ENCODE measurements at places on chromosomes 5 and 9.

GRCh38 chr5:178287791-178288105, 55.1 kb upstream of the PHYKPL start:
- no peak for DNase-seq

GRCh38 chr5:32144378-32145207, 29.5 kb downstream of the GOLPH3 start:
- DNase-seq, result peak; percentile 21

GRCh38 chr5:76379316-76379715, 23.8 kb upstream of the IQGAP2 start:
- no peak for DNase-seq

DNA sequence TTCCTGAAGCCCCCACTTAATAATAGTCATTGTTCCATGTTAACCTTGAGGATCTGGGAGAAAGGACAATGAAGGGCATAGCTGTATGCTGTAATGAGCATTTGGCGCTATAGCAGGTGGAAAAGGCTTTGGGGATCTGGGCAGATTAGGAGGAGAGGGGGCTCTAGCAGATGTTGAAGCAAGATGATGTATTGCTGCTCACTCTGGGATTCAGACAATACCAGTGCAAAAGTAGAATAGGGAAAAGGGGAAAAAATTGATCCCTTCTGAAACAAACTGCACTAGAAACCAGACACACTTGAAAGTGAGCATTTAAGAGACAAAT, 575.3 kb upstream of the MEF2C start:
- DNase-seq, result no peak

GRCh38 chr5:179321206-179321987, 23.9 kb downstream of the ADAMTS2 start:
- DNase-seq, result no peak

DNA sequence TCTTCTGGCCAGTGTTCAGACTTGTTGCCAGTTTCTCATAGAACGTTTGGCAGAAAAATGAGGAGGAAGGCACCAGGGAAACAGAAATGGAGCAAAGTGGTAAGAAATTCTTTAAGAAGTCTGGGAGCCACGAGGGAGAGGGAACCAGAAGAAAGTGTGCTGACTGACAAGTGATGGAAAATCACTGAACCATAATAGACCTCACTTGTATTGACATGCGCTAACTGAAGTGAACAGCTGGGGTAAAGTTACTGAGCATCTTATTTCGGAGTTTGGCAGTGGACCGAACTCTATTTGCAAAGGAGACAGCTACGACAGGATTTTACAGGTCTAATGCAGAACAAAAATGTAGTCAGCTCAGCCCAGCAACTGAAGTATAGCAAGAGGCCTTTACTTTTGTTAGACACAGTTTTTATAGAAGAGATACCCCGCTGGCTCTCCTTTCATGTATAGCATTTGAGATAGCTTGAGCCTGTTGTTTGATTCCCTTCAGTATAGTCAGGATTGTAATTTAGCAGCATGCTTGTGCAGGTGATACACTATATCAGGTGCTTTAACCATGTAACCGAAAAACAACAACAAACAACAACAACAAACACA, 53.6 kb downstream of the HMHB1 start:
- peak; percentile 23 for DNase-seq

- DNase-seq, result no peak
These were observed 10.7 kb downstream of the SLC25A25 start for GRCh38 chr9:128078504-128079434.

GRCh38 chr5:17799521-17799920, 165.3 kb downstream of the TAF11L14 start:
- DNase-seq, result no peak

DNA sequence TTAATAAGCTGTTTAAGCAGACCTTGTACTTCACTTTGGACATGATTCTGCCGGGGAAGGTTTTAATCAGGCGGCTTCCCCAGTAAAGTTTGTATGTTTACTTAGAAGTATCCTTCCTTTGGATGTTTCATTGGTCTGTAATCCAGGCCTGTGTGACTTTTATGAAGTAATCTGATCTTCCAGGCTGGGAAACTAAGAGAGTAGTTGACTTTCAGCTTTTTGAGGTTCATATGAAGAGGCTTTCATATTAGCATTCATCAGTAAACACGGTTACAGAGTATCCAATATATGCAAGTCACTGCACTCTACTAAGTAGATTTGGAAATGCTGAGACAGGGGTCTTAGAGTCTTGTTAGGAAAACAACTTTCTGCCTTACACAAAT, 1.1 kb downstream of the DNAJC21 start:
- DNase-seq, result peak; percentile 8

DNA sequence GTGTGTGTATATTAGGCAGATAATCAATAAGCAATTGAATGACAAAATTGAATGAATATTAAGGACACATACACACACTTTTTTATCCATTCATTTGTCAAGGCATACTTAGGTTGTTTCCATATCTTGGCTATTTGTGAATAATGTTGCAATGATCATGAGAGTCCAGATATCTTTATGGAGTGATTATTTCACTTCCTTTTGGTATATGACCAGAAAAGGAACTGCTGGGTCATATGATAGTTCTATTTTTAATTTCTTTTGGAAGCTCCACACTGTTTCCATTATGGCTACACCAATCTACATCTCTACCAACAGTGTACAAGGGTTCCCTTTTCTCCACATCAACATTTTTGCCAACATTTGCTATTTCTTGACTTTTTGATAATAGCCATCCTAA, 137.7 kb upstream of the PAPPA start:
- no peak for DNase-seq

- no peak for DNase-seq
These were observed 647 bp upstream of the ADAMTSL2 start for GRCh38 chr9:133533857-133534256.

- no peak for DNase-seq
These were observed 39.4 kb upstream of the CTSV start for GRCh38 chr9:97078362-97078761.

GRCh38 chr9:91328186-91328585, 33.5 kb downstream of the AUH start:
- no peak for DNase-seq

- DNase-seq, result peak; percentile 59
These were observed 109.9 kb downstream of the EDIL3 start for GRCh38 chr5:84274585-84275468.

DNA sequence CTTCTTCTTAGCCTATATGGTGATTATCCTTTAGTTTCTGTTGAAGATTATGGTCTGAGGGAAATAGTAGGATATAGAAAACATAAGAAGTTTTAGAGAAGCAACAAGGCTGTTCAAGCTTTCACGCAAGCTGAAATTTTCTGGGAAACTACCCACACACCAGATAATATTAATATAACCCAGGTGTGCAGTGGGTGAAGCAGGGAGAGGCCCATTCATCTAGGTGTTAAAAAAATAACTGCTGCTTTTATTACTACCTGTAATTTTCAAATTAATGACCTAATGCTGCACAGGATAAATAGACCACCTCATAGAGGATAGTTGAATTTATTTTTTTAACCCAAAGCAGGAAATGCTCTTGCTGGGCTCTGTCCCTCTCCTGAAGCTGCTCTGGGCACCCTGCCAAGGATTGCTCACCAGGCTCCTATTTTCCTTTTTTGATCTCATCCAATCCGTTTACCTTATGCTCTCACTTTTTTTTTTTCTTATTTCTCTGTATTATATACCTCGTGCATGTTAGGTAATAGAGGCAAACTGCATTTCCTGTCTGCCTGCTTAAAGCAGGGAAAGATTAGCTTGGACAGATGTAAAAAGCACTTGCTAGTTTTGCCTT, 124.3 kb upstream of the SLC12A2 start:
- peak; percentile 82 for DNase-seq

- no peak for DNase-seq
These were observed 140.1 kb downstream of the MTX3 start for GRCh38 chr5:79850941-79851340.

DNA sequence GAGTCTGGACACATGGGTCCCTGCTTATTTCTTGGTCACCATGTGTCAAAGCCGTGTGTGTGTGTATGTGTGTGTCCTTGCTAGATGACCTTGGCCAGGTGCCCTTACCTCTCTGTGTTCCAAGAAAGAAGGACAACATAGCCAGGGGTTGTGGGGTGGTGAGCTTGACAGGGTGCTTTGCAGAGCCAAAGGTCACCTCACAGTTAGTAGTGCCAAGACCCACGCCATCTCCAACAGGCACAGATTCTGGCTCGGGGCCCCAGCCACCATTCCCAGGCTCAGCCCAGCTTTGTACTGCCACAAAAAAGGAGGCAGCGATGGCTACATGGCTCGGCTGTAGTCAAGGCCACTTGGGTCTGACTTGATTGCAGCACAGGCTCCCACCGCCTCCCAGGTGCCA, 39.5 kb downstream of the CXXC5 start:
- no peak for DNase-seq

GRCh38 chr5:14741801-14742440, 77.4 kb downstream of the OTULIN start:
- no peak for DNase-seq

DNA sequence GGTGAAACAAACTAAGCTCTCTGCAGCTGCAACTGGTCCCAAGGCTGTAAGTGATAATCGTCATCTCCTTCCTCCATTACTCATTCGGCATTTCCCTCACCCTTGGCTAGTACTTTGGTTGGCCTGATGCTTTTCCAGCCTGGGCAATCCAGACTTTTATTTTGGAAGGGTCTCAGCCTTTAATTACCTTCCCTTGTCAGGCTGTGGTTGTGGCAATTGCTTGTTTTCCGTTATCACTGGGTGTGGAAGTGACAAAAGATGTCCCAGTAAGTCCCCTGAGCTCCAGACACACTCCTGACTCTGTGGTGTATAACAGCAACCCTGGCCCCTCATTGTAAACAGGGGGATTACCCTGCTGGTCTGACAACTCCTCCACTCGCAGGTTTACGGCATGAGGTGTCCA, 6.3 kb upstream of the FAF2 start:
- DNase-seq, result no peak

DNA sequence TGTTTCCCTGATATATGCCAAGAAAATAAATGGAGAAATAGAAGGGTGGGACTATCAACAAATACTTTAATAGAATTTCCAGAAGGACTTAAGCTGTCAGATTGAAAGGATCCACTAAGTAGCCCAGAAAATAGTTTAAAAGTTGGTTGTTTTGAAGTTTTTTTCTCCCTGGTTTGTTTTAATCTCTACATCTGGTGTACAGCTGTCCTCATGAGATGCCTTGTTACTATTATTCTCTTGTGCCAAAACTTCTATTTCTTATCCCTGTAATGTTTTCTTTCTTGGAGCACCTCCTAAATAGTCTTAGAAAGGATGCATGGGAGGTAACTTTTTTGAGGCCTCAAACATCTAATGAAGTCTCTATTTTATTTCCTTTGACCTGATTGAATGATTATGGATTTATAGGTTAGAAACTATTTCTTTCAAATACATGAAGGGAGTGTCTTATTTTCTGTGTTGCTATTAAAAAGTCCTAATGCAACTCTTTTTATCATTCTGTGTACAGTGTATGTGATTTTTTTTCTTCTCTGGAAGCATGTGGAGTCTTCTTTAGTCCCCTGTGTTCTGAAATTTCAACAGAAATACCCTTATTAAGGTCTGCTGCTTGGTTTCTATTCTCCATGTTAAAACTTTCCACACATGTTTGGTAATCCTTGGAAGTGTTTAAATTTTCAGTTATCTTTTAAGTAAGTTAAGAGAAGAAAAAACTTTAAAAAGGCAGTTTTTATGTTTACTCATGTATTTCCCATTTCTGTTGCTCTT, 140.0 kb upstream of the CDKN2B start:
- DNase-seq, result no peak

- peak; percentile 80 for DNase-seq
These were observed 92.0 kb upstream of the DNAH5 start for GRCh38 chr5:14036514-14036913.

- no peak for DNase-seq
These were observed 114.6 kb upstream of the SPOCK1 start for GRCh38 chr5:137613554-137614265.

DNA sequence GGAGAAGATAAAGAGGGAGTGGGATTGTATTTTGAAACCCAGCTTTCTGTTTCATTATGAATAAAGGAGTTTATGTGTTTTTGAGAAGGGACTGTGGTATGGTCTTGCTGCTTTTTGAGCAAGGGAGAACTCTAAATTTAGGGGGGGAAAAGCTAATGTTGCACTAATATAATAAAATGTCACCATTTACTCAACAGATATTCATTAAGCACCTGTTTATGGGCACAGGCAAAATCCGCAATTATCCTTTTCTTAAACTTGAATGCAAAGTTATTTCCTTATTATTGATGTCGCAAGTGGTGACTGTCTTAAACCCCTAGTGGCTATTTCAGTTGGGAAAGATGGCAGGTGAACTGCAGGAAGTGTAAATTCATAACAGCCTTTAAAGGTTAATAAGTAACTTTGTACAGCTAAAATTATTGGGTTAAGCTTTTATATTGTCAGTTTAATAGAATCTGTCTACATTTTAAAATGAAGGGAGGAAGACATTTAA, 1.5 kb downstream of the CDC42SE2 start:
- DNase-seq, result peak; percentile 38

- DNase-seq, result peak; percentile 50
These were observed 835 bp downstream of the SRA1 start for GRCh38 chr5:140556438-140556837.

- DNase-seq, result no peak
These were observed 162.7 kb downstream of the C9orf50 start for GRCh38 chr9:129458155-129458661.

GRCh38 chr5:87360132-87360531, 52.6 kb downstream of the CCNH start:
- no peak for DNase-seq

DNA sequence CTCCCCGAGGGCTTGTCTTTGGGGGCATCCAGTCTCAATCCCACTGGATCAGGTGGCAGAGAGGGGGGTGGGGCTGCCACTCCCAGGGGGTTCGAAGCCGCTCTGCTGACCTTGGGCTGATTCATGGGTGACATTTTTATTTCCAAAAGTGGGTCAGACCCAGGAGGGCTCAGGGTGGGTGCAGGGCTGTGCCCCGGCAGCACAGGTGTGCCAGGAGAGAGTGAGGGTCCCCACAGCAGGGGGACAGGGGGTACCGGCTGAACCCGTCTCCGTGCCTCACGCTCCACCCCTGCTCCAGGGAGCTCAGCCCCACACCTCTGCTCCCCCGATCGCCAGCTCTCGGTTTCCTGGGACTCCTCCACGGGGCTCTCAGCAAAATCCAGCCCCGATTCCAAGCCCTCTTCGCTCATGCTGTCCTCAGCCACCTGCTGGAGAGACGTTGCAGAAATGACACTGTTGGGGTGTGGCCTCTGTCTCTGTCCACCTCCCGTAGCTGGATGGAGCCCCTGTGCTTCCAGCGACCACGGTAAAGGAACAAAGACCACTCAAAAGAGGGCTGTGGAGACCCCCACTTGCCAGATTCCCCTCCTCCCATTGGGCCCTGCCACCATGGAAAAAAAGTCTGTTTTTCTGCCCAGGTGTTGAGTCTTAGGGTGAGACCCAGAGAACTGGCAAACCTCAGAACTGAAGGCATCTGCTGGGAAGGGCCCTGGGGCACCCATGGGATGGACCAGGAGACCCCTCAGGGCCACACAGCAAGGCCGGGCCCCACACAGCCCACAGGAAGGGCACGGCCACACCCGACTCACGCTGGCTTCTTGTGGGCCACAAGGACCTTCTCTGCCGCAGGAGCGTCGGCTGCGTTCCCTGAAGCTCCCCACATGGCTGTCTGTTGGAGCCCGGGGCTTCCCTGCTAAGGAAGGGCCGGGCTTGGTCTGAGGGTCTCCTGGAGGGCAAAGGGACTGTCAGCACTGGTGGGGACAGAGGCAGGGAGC, 10.6 kb upstream of the QSOX2 start:
- no peak for DNase-seq
